Astrocyte of the hippocampus (primary cell): ENCODE measurements at places on chromosomes 7 and 10.
A peak's percentile ranks its signal among the peaks of the same experiment; 100 is the strongest.

DNA sequence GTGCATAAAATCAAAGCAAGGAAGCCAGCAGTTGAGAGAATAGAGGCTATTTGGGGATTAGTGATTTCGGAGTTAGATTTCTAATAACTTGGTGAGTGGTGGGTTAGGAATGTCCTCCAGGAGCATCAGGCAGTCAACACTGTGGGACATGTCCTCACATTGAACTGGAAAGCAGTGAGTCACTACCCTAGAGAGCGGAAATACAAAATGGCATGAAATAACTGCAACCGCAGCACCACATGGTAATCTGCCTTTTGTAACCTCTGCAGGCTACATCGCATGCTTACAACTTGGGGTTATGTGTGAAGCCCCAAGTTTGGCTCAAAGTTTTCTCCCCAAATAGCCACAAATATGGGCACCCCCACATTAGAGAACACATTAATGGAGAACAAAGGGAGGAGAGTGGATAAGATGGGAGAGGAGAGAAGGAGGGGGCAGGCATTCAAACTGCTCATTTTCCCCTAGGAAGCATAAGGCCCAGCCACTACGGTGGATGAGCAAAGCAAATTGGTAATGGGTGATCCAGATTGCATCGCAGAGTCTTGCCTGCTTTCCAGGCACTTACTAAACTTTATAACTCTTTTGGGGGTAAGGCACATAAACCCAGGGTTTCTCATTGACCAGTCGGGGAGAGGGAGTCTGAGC is 22.0 kb upstream of the SLF2 start:
- DNase-seq = peak; percentile 97

DNA sequence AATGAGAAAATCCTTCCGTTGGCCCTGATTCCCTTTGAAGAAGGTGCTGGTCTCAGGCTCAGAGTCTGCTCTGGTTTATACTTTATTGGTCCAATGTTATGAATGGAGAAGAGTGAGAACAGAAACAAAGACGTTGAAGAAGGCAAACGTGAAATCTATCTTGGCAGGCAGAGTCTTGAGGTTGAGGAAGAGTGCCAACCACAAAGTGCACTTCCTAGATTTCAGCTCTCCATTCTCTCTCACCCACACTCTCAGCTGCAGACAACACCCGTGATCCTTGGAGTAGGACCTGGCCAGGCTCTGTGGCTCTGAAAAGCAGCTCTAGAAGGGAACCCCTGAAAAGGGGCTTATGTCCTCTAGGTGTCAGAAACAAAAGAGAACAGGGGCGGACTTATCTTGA is 128.9 kb upstream of the PLXNA4 start:
- no peak for DNase-seq

- DNase-seq = peak; percentile 68
Measured at GRCh38 chr7:141231018-141231792, 157.3 kb downstream of the TMEM178B start.

DNA sequence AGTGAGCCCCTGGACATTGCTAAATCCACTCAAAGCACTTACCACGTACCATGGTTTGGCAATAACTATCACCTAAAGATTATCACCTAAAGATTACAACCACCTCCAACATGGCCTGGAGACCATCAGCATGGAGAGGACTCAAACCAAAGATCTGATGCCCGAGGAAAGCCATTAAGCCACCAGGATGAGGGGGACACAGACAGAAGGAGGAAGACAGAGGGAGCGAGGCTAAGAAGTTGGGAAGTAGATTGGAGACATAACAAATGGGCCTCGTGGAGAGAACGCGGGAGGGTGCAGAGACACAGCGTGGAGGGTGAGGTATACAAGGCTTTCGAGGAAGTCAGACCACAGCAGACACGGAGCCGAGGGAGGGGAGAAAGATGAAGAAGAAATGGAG is 700.2 kb downstream of the PARD3 start:
- DNase-seq = no peak

- DNase-seq = no peak
Measured at GRCh38 chr10:96768136-96768535, 47.8 kb upstream of the PIK3AP1 start.

GRCh38 chr10:131769571-131770410 is 131.0 kb upstream of the PPP2R2D start:
- no peak for DNase-seq

GRCh38 chr10:103262229-103262628 is 14.7 kb upstream of the INA start:
- DNase-seq = no peak

GRCh38 chr10:90432866-90433265 is 425.0 kb downstream of the HTR7 start:
- DNase-seq = no peak

DNA sequence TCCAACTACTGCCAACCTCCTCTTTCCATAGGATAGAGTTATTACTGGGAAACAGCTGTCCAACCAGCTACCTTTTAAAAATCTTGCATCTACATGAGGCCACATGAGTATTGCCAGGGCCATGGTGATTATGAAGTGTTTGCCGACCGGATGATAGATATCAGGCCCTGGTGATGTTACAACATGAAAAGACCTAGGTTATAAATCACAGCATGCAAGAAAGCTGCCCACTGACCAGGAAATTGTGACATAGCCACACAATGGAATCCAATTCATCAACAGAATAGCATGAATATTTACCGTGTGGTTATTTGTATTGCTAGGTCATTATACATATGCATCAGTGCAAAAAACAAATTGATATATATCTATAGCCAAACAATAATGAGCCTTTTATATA is 517.0 kb downstream of the INHBA start:
- DNase-seq = no peak

DNA sequence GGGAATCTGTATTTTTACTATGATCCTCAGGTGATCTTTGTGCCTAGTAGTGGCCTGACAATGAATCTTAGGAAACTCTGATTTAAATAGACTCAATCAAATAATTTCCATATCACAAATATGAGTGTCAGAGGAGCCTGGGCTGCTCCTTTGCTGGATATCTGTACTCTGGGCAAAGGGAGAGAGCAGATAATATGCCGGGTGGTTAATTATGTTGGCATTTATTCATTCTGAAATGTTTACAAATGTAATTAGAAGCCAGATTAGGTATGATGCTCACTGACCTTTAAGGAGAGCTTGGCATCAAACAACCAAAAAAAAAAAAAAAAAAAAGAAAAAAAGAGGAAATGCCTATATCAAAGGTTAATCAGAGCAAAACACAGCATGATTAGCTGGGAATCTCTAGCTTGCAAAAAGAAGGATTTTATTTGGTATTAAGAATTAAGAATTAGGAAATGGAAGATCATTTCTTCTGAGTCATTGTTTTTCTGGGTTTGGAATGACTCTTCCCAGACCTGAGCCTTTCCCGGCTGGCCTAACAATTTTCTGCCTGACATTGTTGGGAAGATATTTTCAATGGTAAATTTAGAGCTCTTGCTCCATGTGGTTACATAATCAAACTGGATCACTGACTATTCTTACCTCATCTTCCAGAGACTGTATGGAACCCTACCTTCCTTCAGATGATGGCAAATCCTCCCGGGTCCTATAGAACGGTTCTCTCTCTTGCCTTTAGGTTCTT is 365.3 kb downstream of the REEP3 start:
- DNase-seq = no peak

GRCh38 chr10:89702121-89702480 is 711 bp downstream of the KIF20B start:
- peak; percentile 23 for DNase-seq

GRCh38 chr7:42494736-42495135 is 257.7 kb upstream of the GLI3 start:
- peak; percentile 5 for DNase-seq

- DNase-seq = no peak
Measured at GRCh38 chr10:131141645-131142516, 169.6 kb downstream of the TCERG1L start.
